ENCODE measurements at places on chromosomes 2 and 18. TPM values are rescaled to one million over a fixed set of nuclear protein-coding genes. Genes with fewer than 3 reads are reported as not detected.

DNA sequence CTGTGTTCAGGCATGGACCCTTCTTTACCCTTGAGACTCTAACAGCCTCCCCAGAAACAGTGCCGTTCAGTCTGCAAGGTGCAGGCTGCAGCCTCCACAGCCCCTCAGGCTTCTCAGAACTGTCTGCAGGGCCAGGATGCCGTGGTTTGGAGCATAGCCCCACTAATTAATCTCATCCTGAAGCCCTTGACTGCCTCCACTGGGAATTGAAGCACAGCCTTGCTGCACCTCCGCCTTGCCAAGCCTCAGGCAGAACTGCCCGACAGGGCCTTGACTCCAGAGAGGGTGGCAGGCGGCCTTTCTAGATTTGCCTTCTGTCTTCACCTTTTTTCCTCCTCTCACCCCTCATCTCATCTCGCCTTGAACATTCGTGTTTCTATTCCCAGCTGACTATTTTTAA lies 119.8 kb downstream of the NRP2 start:
- no peaks in the 10 kb centered on the region for H3K27me3 ChIP-seq
- no peak overlapping the region for H3K27ac ChIP-seq
- no peaks in the 10 kb centered on the region for H3K36me3 ChIP-seq
- H3K4me3 ChIP-seq, result no peak overlapping the region

DNA sequence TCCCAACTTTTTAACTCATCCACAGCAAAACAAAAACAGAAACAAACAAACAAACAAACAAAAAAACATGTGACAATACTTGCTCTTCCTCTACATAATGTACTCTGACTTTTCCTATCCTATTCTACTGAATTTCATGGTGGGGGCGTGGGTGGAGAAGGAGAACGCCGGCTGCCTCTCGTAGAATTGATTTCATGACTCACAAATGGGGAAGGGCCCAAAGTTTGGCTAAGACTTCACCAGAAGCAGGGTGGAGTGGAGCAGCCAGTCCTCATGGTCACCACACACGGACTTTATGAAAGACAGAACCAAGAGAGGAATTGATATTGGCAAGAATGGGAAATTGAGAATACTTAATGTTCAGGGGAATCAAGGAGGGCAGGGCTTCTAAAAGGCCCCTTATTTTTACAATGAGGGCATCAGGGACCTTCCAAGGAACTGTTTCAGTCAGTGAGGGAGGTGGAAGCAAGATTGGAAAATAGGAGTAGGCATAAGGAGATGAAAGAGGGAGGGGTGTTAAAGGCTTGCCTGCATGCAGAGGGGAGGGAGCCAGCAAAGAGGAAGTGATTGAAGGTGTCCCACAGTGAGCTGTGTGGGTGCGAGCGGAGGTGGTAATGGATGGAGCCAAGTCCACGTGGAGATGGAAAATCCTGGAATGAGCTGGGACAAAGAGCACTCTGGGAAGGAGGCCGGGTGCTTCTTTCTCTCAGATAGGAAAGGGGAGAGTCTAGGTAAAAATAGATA lies 27.9 kb downstream of the MARCHF4 start:
- H3K4me1 ChIP-seq, result peaks cover 37% of the 10 kb centered on the region
- H3K27ac ChIP-seq, result no peak overlapping the region
- DNase-seq, result no peak
- H3K4me3 ChIP-seq, result no peak overlapping the region
- no peaks in the 10 kb centered on the region for H3K36me3 ChIP-seq
- no peaks in the 10 kb centered on the region for H3K27me3 ChIP-seq

GRCh38 chr2:159101755-159102489 lies 133.5 kb downstream of the TANC1 start:
- H3K4me3 ChIP-seq, result no peak overlapping the region
- no peak for DNase-seq
- no peaks in the 10 kb centered on the region for H3K27me3 ChIP-seq
- peaks cover 6% of the 10 kb centered on the region for H3K4me1 ChIP-seq

DNA sequence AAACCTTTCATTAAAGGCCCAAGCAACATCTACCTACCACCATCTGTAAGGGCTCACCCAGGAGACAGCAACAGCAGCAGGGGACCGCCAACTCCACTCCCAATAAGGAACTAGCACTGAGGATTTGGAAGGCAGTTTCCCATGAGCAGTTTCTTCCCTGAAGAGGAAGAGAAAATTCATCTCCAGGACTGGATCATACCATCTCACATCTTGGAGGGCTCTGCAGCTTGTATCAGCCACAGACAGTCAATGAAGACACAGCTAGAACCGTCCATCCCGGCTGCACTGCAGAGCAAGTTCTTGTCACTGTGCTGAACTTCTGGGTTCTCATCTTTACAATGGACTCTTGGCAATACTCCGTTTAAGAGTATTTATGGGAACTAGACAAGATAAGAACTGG lies 2.8 kb upstream of the GYPC start:
- H3K4me1 ChIP-seq, result peaks cover 17% of the 10 kb centered on the region
- DNase-seq, result no peak
- peaks cover 18% of the 10 kb centered on the region for H3K36me3 ChIP-seq
- H3K27me3 ChIP-seq, result no peaks in the 10 kb centered on the region
- H3K4me3 ChIP-seq, result no peak overlapping the region

DNA sequence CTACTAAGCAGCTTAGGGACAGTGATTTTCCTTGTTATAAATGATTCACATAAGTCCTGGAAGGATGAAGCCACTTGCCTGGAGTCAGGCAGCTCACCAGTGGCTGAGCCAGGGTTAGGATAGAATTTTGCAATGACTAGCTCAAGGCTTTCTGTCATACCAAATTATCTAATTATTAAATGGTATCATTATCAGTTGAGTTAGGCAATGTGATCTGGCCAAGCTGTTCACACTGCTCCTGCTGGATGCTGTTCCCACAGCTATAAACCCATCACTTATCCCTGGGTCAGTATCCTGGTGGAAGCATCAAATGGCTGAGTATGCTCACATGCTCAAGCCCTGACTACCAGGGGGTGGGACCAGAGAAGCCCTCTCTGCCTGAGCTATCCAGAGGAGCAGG lies 235.2 kb downstream of the MTX2 start:
- H3K4me3 ChIP-seq, result no peak overlapping the region
- H3K27ac ChIP-seq, result no peak overlapping the region
- no peak for DNase-seq

SERPINB7 gene
- not detected for total RNA-seq

LYG1 gene
- 0.32 TPM for total RNA-seq

DTNA gene
- 0.27 TPM for total RNA-seq

All from activated naive CD4-positive, alpha-beta T cell treated with anti-CD3 and anti-CD28 coated beads for 36 hours (primary cell).